ENCODE measurements at places on chromosomes 12 and 14. TPM values are rescaled to one million over a fixed set of nuclear protein-coding genes. Genes with fewer than 3 reads are reported as not detected.

The VRK1 gene
- total RNA-seq = 53.5 TPM

The ESR2 gene
- 1.9 TPM for total RNA-seq

The HCFC2 gene
- 82.0 TPM for total RNA-seq

The STXBP6 gene
- total RNA-seq = 13.8 TPM

The EML5 gene
- total RNA-seq = 25.0 TPM

The SLC25A47 gene
- not detected for total RNA-seq

The KERA gene
- total RNA-seq = 0.31 TPM

The KRT78 gene
- not detected for total RNA-seq
